Pancreas (tissue), 10 donors: ENCODE measurements at places on chromosomes 5 and 9.
A peak's percentile ranks its signal among the peaks of the same experiment; 100 is the strongest.

DNA sequence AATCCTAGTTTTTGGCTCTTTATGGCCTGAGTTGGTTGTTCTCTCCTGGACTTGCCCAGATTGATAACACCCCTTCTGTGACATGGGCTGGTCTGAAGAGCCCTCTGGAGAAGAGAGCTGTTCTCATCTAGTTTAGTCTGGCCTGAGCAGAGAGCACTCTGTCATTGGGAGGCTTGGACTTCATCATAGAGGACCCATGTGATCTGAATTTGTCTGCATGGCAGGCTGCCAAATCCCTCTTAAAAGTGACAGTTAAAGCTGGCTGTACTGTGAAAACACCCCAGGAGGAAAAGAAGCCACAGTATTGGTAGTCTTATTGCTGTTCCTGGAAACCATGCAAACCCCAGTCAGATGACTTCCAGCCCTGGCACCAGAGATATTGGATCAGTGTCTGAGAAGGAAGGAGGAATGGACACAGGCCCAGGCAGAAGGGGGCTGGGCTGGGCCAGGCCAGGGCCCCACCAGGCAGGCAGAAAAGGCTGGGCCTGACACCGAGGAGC lies 3.7 kb upstream of the WDR31 start:
- DNase-seq: peak; percentile 72

GRCh38 chr5:109803854-109804253 lies 114.1 kb downstream of the MAN2A1 start:
- no peak for DNase-seq

- no peak for DNase-seq
These were observed 3.7 kb upstream of the AMACR start for GRCh38 chr5:34011536-34011935.

DNA sequence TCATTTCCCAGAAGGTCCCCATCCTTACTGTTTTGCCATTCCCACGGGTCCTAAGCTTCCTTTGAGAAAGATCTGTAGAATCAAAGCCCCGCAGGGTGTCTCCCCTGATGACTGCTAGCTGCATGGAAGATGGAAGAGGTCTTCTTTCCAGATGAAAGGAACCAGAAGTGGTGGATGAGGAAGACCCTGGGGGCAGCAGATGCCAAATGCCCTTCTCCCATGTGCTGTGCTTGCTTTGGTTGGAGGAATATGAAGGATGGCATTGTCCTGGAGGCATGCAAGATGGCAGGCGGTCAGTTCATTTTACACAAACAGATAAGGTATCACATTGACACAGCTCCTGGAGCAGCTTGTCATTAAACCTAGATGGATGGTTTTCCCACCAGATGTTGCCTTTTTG lies 25.8 kb upstream of the CER1 start:
- no peak for DNase-seq

DNA sequence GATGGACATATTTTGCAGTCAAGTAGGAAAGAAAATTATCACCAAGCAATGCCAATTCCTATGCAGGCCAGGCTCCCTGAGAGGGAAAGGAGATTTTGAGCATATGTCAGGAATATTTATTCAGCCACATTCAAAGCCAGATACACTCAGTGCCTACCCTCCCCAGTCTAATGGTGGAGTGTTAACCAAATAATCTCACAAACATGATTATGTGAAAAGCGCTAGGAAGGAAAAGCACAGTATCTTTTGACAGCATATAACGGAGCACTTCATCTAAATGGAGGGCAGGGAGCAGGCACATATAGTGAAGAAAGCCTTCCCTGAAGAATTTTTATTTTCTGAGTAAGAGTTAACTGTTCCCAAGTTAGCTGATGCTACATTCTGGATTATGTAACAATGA lies 80.3 kb upstream of the SLC30A5 start:
- no peak for DNase-seq

DNA sequence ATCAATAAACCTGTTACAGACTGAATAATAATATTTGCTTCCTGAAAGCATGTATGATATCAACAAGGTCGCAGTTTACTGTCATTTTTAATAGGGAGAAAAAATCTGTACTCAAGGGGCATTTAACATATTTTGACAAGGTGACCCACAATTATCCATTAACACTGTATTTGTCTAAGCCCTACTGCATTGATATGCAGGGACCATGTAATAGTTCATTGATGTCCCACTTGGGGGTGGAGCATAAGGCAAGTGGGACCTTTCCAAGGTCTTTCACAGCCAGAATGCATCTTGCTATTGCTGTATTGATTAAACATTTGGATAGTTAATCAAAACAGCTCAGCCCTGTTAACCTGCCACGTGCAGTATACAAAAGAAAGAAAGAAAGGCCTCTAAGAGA lies 502.0 kb downstream of the NR2F1-AS1 start:
- DNase-seq: no peak

GRCh38 chr5:1799110-1799601 lies 481 bp downstream of the MRPL36 start:
- no peak for DNase-seq

GRCh38 chr9:121362813-121363621 lies 7.0 kb downstream of the STOM start:
- DNase-seq: no peak

DNA sequence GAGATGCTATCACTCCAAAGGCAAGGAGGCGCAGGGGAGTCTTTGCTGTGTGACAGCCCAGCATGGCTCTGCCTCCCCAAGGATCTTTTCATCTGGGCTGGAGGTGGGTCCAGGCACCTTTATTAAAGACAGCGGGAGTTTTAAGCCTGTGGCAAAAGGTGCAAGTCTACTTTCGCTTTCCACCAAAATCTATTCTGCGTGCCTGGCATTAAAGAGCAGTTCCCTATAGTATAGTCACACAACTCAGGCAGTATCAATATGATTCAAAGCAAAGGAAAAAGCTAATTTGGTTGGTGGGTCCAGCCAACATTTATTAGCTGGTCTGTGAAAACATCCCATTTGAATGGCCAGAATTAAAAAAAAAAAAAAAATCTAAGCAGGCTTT lies 398.7 kb downstream of the EBF1 start:
- DNase-seq: no peak

DNA sequence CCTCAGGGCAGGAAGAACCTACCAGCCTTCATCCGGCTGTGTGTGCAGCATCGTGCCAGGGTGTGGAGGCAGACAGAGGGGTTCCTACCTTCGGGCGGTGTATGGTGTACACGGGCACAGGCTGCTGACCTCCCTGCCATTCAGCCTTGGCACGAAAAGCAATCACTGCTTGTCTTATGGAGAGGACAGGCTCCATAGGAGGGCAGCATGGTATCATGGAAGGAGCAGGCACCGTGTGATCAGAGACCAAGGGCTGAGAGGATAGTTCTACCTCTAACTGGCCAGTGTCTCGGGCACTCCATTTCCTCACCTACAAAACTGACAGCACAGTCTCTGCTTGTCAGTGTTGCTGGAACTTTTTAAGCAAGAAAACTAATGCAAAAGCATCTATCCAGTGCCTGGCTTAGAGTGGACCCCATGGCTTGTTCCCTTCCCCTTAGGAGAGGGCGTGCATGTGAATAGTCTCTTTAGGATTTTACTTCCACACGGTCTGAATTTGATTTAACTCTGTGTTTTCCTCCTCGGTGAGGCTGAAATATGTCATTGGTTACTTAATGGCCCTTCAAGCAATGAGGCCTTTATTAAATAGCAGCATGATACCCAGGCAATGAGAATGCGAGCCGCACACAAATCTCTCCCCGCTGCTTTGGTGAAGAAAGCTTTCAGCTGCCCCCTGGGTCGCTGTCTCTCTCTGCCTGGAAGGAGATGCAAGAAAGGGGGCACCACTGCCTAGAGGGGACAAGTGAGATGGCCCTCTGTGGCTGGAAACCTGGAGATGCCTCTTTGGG lies 22.2 kb downstream of the TTLL11 start:
- DNase-seq: no peak

DNA sequence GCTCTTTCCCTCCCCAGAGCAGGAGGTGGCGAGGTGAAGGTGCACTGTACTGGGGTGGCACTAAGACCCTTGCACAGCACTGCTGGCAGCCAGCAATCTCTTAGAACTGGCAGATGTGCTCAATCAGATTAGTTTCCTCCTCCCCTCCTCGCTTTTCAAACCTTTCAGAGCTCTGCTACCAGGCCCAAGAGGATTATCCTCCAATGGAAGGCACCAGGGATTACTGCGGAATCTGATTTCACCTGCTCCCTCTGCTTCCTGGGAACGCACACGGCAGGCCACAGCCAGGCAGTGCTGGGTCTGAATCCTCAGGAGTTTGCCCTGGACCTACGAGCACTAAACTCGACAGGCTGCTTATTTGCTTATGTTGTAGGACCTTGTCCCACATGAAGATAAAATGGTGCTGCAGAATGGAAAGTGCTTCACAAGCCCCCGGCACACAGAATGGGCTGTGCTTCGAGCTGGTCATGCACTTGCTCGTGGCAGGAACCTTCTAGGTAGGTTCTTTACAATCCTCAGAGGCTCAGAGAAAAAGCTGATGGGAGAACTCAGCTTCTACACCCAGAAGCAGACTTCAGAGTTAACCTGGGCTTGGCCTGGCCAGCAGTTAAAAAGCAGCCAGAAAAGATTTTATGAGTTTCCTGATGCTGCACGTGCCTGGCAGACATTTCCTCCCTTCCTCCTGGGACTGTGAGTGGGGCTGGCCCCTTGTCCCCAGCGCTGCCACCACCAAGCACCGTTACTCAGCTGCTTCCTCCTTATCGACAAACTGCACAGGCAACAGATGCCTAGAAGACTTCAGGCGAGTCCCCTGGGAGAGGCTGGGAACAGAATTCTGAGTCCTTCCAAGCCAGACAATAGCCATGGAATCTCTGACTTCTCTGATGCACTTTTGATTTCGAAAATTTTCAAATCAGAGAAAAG lies 33.1 kb downstream of the FABP6 start:
- no peak for DNase-seq

DNA sequence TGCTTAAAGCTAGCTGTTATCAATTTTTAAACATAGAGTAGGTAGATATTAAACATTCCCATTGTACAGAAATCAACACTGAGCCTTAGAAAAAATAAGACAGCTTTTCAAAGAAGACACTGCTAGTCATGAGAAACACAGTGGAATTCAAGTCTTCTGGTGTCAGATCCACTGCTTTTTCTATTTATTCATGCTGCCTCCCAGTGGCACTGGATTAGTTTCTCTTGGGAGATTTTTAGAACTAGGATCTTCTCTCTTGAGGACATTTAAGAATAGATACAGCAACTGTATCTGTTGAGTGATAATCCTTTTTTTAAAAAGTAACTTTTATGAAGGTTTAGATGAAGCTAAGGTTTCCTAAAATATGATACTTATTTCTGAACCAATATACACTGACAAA lies 1635.4 kb upstream of the C9orf72 start:
- no peak for DNase-seq

DNA sequence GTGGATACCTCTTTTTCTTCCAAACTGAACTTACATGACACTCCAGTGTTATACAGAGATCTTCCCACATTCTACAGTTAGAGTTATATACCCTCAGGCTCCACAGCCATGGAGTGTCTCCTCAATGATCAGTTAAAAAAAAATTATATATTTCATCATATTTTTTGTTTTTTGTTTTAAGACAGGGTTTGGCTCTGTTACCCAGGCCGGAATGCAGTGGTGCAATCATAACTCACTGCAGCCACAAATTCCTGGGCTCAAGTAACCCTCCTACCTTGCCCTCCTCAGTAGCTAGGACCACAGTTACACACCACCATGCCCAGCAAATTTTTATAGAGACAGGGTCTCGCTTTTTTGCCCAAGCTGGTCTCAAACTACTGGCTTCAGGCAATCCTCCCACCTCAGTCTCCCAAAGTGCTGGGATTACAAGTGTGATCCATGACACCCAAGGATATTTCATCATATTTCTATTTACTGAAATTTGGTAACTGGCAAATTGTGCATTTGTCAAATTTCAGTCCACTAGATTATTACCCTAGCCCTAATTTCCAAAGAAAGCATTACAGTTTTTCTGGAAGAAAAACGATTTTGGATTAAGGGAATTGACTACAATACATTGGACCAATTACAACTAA lies 18.1 kb upstream of the SCAI start:
- DNase-seq: no peak

DNA sequence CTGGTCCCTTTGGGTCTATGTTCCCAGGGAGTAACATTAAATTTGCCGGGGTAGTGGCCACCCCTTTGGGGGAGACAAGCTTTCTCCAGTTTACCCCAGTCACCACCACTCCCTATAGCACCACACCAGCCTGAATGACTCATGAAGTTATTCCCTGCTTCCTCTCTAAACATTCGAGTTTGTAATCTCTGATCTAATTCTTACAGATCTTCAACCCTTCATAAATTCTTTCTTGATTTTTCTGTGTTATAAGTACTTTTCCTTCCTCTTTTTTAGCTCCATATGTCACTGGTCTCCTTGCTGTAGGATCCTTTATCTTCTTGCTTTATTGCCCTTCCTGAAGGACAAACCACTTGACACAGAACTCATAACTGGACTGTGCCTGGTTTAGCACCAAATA lies 55.6 kb downstream of the GNA14 start:
- DNase-seq: no peak

- no peak for DNase-seq
These were observed 13.9 kb upstream of the BASP1 start for GRCh38 chr5:17203329-17204132.

DNA sequence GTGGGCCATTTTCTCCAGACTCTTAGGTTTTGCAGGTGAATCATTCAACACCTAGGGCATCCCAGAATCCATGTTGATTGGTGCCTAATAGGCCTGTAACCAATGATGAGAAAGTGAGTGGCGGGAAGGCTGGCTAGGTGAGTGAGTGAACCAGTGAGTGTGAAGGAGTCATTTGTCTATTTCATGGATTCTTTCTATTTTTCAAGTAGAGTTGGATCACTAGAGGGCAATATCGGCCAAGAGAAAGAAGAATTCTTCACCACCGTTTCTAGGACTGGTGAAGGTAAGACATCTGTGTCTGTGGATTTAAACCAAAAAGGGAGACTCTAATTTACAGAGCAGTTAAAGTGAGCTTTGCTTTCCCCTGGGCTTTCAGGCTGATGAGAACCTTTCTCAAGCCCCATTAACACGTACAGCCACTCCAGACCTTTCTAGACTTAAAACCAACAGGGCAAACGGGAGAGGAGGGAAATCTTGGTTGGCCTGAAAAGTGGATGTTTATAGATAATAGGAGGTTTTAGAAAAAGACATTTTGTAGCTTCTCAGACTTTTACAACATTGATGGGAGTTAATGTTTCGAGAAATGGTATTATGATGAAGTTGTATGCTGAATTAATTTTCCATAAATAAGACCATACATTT lies 114.3 kb upstream of the IL12B start:
- DNase-seq: no peak

DNA sequence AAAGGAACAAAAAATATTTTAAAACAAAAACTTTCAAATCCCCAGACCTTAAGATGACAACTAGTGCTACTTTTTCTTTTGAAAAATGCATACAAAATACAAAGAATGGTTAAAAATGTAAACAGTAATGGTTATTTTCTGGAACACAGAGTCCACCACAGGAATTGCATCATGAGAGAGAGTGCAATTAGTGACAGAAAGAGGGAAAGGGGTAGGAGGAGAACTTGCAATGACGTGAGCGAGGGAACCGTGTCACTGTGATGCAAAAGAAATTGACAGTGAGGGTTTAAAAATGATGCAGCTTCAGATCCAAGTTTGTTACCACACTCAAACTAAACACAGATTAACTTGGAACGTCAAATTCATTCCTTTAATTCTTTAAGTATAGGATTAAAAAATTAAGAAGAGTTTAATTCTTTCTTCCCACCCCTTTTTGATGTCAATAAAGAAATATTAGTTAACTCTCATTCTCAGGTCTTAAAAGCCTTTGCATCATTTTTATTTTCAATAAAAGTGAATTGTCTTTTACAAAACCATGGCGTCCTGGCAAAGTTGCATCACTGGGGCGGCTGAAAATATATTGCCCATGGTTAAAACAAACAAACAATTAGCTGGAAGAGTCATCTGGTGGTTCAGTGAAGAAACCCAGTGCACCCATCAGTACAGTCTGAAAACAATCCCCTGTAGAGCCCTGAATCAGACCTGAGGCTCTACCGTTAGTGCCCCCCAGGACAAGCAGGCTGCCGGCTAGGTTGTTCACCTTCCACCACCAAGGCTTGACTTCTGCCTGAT lies 39.5 kb downstream of the MACROH2A1 start:
- DNase-seq: no peak
